ENCODE measurements at places on chromosomes 7 and 10.

GRCh38 chr10:113732160-113732881, 19.2 kb upstream of the PLEKHS1 start:
- no peak for DNase-seq

DNA sequence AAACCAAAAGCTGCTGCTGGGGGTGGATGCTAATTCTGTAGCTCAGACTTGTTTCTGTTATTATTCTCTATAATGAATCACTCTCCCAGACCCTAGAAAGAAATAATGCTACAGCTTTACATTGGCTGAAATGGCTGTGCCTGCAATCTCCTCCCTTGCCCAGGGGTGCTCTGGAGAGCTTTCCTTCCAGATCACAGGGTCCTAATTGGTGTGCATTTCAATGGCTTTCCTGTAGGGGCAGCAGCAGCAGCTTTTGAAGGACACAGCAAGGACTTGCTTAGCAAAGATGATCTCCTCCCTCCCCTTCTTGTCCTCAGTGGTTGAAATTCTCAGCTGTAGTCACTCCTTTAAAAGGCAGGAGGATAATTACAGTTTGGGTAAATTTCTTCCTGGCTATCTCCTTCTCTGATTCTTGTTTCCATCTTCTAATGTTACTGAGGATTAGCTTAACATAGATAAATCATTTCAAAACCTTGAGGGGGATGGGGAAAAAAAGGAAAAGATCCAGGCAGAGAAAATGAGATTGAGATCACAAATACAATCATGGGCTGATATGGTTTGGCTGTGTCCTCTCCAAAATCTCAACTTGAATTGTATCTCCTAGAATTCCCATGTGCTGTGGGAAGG, 120.2 kb upstream of the CTTNBP2 start:
- peak; percentile 81 for DNase-seq

DNA sequence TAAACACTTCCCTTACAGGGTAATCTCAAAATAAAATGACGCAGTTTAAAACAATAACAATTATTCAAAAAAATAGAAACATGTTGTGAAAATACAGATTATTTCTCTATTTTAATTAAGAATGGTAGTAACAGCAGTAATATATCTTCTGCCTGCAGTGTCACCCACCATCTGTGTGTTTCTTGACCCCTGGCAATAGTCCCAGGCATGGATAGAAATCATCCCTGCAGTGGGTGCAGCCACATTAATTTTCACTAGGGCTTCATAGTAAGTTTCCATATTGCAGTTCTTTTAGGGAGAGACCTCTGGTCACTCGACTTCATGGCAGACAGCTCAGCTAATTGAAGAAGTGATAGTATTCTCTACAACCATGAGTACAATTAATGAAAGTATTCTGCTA, 470.1 kb upstream of the TEX47 start:
- DNase-seq = no peak

DNA sequence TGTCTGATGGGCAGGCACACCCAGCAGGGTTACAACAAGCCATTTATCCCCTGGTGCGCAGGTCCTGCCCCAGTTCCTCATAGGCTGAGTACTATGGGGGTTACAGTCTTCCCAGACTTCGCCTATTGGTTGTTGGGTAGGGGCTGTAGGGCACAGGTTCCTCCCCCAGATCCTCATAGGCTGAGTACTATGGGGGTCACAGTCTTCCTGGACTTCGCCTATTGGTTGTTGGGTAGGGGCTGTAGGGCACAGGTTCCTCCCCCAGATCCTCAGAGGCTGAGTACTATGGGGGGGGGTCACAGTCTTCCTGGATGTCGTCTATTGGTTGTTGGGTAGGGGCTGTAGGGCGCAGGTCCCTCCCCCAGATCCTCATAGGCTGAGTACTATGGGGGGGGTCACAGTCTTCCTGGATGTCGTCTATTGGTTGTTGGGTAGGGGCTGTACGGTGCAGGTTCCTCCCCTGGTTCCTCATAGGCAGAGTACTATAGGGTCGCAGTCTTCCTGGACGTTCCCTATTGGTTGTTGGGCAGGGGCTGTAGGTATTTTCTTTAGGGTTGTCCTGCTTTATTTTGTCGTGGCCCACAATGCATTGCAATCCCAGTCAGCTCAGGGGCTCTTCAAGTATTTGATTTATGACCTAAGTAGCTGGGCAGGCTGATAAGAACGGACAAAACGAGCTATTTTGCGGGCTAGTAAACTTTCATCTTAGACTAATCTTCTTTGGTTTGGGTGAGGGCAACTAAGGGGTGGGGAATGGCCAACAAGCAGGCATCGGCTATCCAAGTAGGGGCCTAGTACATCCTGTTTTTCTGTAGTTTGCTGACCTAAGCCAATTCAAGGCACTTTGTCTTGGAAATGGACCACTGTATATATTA, 3.4 kb downstream of the LRRC27 start:
- DNase-seq = no peak

DNA sequence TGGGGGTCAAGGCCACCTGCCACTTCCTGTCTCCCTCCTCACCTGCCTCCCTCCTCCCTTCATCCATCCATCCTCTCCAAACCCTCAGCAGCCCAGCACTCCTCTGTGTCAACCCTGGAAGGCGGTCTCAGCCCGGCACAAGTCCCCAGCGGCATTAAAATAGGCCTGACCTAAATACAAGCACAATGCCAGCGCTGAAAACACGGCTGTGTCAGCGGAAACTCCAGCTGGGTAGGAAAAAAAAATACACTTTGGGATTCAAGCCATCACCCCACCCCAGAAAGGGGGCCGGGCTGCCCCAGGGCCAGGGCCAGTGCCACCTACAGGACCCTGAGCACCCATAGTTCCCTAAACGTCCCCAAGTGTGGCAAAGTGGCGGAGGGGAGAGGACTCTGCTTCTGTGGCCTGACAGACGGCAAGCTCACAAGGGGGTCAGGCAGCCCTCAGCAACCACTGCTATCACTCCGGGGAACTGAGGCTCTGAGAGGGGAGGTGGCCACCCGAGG, 22.7 kb upstream of the GTF2IRD1 start:
- no peak for DNase-seq

DNA sequence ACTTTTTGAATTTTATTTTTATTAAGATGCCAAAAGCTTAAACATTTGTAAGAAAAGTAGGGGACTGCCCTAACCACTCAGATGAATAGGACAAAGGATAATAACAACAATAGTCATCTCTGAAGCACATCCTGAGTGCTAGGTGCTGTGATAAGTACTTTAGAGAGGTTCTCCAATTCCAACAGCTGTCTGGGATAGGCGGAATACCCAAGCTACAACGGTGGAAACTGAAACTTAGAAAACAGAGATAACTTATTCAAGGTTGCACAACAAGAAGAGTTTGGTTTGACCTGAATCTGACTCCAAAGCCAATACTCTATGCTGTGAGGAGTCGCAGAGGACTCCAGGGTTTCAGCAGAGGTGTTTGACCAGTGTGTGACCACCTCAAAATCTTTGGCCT, 2.0 kb downstream of the RTKN2 start:
- DNase-seq = no peak

DNA sequence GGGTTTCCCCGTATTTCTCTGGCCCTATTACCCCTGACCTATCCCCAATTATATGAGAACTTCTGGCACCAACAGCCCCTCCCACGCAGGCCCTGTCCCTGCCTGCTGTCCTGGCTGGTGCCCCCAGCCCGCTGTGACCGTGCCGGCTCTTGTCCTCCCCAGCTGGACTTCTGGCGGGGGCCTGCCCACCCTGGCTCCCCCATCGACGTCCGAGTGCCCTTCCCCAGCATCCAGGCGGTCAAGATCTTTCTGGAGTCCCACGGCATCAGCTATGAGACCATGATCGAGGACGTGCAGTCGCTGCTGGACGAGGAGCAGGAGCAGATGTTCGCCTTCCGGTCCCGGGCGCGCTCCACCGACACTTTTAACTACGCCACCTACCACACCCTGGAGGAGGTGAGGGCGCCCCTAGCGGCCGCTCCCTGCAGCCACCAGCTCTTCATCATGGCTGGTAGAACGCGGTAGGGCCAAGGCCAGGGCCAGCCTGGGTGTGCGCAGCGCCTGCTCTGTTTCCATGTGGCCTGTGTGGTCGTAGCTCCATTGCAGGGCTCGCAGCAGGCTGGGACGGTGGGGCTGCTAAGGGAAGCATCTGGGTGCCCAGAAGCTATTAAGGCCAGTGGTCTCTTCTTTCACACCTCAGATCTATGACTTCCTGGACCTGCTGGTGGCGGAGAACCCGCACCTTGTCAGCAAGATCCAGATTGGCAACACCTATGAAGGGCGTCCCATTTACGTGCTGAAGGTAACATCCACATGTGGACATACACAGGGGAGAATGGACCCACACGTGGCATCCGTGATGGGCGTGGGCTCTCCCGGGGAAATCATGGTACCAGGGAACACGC, 1.4 kb downstream of the CPA1 start:
- no peak for DNase-seq

GRCh38 chr7:23207021-23207420, 25.2 kb downstream of the NUP42 start:
- no peak for DNase-seq

DNA sequence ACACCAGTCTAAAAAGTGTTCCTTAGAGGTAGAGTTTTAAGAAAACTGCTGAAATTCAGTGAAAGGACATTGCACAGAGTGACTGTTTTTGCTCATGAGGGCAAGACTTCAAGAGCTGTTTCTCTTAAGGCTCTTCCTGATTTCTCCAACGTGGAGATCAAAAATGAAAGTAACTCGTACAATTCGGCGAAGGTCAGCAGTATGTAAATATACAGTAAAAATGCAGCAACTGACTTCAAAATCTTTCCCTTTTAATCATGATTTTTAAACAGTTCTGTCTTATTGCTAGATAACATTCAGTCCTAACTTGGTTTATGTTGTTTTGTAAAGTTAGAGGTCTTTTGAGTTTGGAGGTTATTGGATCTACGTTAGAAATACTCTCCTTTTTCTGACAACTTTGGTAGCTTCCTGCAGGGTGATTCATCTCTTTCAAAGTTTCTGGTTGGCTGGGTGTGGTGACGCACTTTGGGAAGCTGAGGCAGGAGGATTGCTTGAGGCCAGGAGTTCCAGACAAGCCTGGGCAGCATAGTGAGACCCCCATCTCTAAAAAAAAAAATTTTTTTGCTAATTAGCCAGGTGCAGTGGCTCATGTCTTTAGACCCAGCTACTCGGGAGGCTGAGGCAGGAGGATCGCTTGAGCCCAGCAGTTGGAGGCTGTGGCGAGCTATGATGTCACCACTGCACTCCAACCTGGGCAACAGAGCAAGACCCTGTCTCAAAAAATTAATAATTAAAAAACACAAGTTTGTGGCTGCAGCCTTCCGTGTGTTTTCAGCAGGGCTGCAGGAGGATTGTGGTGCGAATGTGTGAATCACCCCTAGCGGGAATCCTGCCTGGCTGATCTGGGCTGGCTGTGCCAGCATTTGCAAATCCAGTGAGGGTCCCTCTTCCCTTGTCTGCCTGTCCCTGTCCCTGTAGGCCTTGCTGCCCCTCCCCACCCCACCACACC, 29.2 kb upstream of the AP5Z1 start:
- peak; percentile 58 for DNase-seq

DNA sequence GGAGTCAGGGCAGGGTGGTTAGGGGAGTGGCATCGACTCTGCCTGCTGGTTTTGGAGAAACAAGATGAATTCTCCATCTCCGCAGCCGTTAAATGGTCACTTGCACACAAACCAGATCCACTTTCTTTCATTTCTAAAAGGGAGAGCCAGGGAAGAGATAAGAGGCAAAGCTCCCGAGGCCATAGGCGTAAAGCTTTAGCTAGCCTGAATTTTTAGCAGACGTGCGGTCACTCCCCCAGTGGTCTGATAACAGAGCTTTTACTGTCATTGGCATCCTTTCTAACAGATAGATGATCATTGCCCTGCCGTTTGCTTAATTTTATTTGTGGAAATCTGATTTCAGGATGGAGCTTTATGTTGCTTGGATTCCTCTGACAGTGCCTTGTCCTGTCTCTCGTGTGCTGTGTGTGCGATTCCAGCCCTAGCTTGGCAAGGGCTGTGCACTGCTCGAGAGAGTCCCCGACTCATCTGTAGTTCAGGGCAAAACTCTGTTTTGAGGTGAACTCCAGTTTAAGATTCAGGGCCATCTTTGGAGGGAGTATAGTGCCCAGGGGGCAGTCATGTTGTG, 62.5 kb downstream of the GATA3 start:
- no peak for DNase-seq

GRCh38 chr10:80909254-80909653, 371.6 kb downstream of the SH2D4B start:
- no peak for DNase-seq

GRCh38 chr7:116418524-116418923, 81.0 kb upstream of the CAV2 start:
- DNase-seq = no peak

DNA sequence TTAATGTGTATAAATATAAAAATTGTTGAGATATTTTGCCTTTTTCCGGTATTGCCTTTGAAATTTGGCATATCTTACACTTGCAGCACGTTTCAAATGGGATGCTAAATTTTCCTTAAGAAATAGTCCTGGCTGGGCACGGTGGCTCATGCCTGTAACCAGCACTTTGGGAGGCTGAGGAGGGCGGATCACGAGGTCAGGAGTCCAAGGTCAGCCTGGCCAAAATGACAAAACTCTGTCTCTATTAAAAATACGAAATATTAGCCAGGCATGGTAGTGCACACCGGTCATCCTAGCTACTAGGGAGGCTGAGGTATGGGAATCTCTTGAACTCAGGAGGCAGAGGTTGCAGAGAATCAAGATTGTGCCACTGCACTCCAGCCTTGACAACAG, 220.2 kb downstream of the PTEN start:
- no peak for DNase-seq

- no peak for DNase-seq
Observed at GRCh38 chr7:25989140-25989705, 162.8 kb upstream of the NFE2L3 start.

DNA sequence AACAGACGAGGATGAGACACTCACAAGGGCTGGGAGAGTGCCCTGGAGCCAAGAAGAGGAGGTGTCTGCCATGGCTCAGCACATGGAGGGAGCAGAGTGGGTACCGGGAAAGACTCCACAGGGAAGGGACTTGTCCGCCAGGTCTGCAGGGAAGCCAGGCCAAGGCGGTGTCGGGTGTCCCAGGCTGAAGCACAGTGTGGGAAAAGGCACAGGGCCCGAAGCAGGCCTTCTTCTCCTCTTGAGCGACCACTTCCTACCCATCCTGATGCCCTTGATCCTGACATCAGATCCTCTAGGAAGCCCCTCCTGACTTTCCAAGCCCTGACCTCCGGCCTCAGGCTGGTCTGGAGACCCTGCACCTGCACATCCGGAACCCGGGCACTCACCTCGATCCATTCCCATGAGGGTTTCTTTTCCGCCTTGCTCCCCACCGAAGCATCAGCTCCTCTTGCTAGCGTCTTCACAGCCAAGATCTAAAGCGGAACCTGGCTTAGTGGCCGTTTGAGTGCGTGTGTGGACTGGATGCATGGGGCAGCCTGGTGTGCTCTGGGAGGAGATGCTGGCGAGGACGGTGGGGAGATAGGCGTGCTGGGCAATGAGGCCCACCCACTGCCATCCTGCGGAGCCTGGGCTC, 8.5 kb downstream of the CALML3 start:
- DNase-seq = no peak

- DNase-seq = no peak
Observed at GRCh38 chr7:91398341-91398740, 134.1 kb downstream of the FZD1 start.

GRCh38 chr10:31321396-31321941, 2.5 kb downstream of the ZEB1 start:
- no peak for DNase-seq

All from HT-29 (cell line).